SJSA1 (cell line): ENCODE measurements at places on chromosomes 6 and 20. TPM values are rescaled to one million over a fixed set of nuclear protein-coding genes. Genes with fewer than 3 reads are reported as not detected.

The ARMC12 gene
- total RNA-seq = not detected in 2 replicates

The DACT2 gene
- not detected in 2 replicates for total RNA-seq

The GTSF1L gene
- total RNA-seq = not detected in 2 replicates

The HLA-DQB1 gene
- not detected in 2 replicates for total RNA-seq

The GSTA1 gene
- total RNA-seq = 8.5 and 8.7 TPM in 2 replicates

The PAK5 gene
- total RNA-seq = not detected in 2 replicates

The VGLL2 gene
- 0.05 TPM in 1 of 2 replicates, not detected in the other for total RNA-seq

The KIF25 gene
- not detected in 2 replicates for total RNA-seq

The HCRTR2 gene
- not detected in 2 replicates for total RNA-seq

The HRH3 gene
- not detected in 2 replicates for total RNA-seq

The SERPINB6 gene
- total RNA-seq = 130 and 144 TPM in 2 replicates

The LAMA4 gene
- 0.53 and 1.8 TPM in 2 replicates for total RNA-seq

The UBD gene
- total RNA-seq = 9.9 and 10.2 TPM in 2 replicates

The GPR63 gene
- total RNA-seq = 0.44 and 1.4 TPM in 2 replicates

The HECA gene
- total RNA-seq = 9.1 and 9.5 TPM in 2 replicates

The NRSN1 gene
- not detected in 2 replicates for total RNA-seq

The METTL24 gene
- 0.58 TPM in 1 of 2 replicates, not detected in the other for total RNA-seq

The CRISP3 gene
- total RNA-seq = not detected in 2 replicates

The NMBR gene
- total RNA-seq = not detected in 2 replicates

The TMC2 gene
- not detected in 2 replicates for total RNA-seq

The SLC44A4 gene
- not detected in 2 replicates for total RNA-seq

The ARFGEF3 gene
- total RNA-seq = not detected in 2 replicates

The PRRT1 gene
- total RNA-seq = not detected in 2 replicates

The PNLDC1 gene
- total RNA-seq = not detected in 2 replicates

The SPATA25 gene
- 0.89 TPM in 1 of 2 replicates, not detected in the other for total RNA-seq

The BCAS1 gene
- 0.66 and 1.8 TPM in 2 replicates for total RNA-seq

The MYL9 gene
- total RNA-seq = 213 and 260 TPM in 2 replicates

The YTHDF1 gene
- total RNA-seq = 23.7 and 30.2 TPM in 2 replicates

The LY6G6D gene
- not detected in 2 replicates for total RNA-seq

The MRAP2 gene
- total RNA-seq = not detected in 2 replicates

The CRIP3 gene
- not detected in 2 replicates for total RNA-seq

The VARS2 gene
- total RNA-seq = 21.2 and 28.9 TPM in 2 replicates

The PCK1 gene
- total RNA-seq = not detected in 2 replicates

The PLN gene
- not detected in 2 replicates for total RNA-seq

The RIPOR3 gene
- total RNA-seq = 1.3 and 1.8 TPM in 2 replicates

The EYA2 gene
- 0.08 TPM in 1 of 2 replicates, not detected in the other for total RNA-seq

The LGSN gene
- not detected in 2 replicates for total RNA-seq

The TMEM151B gene
- not detected in 2 replicates for total RNA-seq

The TNFRSF6B gene
- total RNA-seq = 1.9 TPM in 1 of 2 replicates, not detected in the other

The TRIM31 gene
- not detected in 2 replicates for total RNA-seq

The SNAP25 gene
- 3.9 and 13.9 TPM in 2 replicates for total RNA-seq

The PEX7 gene
- total RNA-seq = 4.6 and 11.4 TPM in 2 replicates

The ZNF165 gene
- total RNA-seq = 0.08 TPM in 1 of 2 replicates, not detected in the other

The MLIP gene
- total RNA-seq = not detected in 2 replicates

The USP49 gene
- 1.0 and 2.3 TPM in 2 replicates for total RNA-seq

The HCK gene
- not detected in 2 replicates for total RNA-seq

The ZDHHC14 gene
- 5.7 and 8.4 TPM in 2 replicates for total RNA-seq

The FAM217A gene
- total RNA-seq = not detected in 2 replicates

The TBC1D20 gene
- 19.5 and 20.1 TPM in 2 replicates for total RNA-seq

The FNDC1 gene
- 4.9 and 5.7 TPM in 2 replicates for total RNA-seq

The NUP153 gene
- total RNA-seq = 36.5 and 50.5 TPM in 2 replicates
